ENCODE measurements at places on chromosomes 11 and 22.
A peak's percentile ranks its signal among the peaks of the same experiment; 100 is the strongest.

DNA sequence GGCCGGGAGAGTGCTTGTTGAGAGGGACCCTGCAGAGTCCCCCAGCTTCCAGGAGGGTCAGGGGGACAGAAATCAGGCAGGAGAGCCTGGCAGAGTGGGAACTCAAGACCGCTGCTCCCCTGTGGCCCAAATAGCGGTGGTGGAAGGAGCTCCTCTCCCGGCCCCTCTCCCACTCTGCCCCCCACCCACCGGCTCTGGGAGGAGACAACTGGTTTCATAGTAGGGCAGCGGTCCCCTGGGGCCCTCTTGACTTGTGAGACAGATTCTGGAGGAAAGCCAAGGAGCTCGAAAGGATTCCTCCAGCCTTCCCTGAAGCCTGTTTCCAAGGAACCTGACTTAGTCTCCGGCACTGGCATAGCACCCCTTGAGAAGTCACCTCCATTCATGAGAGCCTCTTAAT is 10.1 kb downstream of the PKNOX2 start:
- DNase-seq = no peak

- DNase-seq = no peak
Observed at GRCh38 chr22:40116496-40117200, 61.1 kb upstream of the TNRC6B start.

GRCh38 chr11:19243613-19244012 is 2.9 kb upstream of the E2F8 start:
- DNase-seq = no peak

GRCh38 chr11:46367244-46367915 is 14.1 kb upstream of the MDK start:
- DNase-seq = peak; percentile 82

- DNase-seq = peak; percentile 57
Observed at GRCh38 chr11:66857927-66858185, 992 bp downstream of the LRFN4 start.

GRCh38 chr11:22340235-22340634 is 2.1 kb downstream of the SLC17A6 start:
- no peak for DNase-seq

GRCh38 chr11:99275521-99275920 is 254.8 kb downstream of the CNTN5 start:
- DNase-seq = no peak

- no peak for DNase-seq
Observed at GRCh38 chr11:24390762-24391161, 106.1 kb upstream of the LUZP2 start.

GRCh38 chr11:85913513-85913912 is 58.3 kb downstream of the CCDC83 start:
- no peak for DNase-seq

- DNase-seq = peak; percentile 57
Observed at GRCh38 chr11:2377511-2378443, 667 bp downstream of the CD81 start.

DNA sequence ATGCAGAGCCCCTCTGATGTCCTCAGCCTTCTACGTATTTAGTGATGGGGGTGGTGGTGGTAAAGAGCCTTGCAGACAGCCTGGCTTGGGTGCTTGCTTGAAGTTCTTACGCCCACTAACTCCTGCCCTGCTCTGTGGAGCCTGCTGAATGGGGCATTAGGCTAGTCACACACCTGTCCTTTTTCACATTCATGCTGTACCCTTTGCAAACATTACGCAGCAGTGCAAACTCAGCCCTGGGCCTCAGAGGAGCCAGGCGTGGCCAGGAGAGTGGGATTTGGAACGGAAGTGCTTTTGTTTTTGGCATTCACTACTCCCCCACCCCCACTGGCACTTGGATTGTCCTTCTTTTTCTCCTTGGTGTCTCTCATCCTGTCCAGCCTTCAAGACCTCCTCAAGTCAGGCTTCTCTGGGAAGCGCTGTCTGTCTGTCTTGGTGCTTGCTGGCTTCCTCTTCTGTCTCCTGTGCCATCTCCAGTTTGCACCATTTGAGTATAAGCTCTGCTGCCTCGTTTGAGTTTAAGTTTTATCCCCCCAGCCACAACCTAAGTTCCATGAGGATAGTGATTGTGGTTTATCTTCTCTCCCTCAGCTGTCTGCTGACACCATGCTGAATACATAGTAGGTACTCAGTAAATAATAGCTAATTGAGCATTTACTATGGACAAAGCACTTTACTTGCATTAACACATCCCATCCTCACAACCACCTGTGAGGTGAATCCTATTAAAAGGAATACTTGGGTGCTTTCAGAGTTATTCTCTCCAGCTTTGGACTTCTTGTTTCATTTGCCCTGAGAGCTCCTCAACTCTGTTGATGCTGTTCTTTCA is 26.7 kb downstream of the ZBTB16 start:
- no peak for DNase-seq

DNA sequence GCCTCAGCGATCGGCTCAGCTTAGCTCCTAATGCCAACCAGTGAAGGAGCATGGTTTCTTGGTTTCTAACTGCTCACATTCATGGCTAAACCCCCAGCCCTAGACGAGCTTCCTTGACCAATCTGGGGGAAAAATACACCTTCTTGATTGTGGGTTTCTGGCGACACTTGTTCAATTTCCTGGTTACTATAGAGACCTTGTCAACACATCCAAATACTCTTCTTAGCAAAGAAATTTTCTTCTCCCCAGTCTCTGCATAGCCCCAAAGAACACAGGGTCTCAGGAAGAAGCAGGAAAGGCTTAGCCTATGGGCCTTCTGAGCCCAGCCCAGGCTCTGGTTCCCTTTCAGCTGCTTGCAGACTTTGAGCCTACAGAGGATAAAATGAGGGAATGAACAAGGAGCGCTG is 88.5 kb upstream of the SYT13 start:
- no peak for DNase-seq

DNA sequence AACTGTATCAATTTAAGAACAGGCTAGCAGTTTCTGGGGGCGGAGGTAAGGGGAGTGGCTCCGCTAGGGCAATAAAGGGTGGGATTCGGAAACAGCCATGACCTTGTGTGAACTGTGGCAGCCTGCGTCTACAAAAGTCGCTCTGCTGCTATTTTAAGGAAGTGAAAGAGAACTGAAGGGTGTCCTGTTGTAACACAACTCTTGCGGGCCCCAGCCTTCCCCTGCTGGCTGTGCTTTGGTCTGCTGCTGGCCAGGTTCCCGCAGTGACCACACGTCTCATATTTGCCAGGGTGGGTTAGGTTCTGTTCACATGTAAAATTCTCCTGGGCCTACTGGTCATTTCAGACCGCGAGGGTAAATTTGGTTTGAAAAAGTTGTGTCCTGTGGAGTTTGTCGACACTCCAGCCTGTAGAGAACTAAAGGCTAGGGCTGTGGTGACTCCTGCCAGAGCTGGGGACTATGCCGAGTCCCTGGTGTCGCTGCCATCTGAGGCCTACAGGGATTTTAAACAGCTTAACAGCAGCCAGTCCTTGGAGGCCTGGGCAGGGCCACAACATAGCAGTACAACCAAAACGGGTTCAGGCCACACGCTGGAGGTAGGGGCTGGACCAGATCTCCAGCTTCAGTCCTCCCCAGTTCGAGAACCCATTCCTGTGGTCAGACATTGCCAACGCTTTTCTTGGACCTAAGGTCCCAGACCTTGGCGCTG is 1.1 kb upstream of the PPFIBP2 start:
- no peak for DNase-seq

- DNase-seq = no peak
Observed at GRCh38 chr11:96622026-96622634, 232.3 kb downstream of the JRKL start.

- DNase-seq = no peak
Observed at GRCh38 chr11:64382586-64382985, 23.6 kb downstream of the RPS6KA4 start.

- DNase-seq = no peak
Observed at GRCh38 chr11:27084518-27084917, 43.9 kb downstream of the BBOX1 start.

DNA sequence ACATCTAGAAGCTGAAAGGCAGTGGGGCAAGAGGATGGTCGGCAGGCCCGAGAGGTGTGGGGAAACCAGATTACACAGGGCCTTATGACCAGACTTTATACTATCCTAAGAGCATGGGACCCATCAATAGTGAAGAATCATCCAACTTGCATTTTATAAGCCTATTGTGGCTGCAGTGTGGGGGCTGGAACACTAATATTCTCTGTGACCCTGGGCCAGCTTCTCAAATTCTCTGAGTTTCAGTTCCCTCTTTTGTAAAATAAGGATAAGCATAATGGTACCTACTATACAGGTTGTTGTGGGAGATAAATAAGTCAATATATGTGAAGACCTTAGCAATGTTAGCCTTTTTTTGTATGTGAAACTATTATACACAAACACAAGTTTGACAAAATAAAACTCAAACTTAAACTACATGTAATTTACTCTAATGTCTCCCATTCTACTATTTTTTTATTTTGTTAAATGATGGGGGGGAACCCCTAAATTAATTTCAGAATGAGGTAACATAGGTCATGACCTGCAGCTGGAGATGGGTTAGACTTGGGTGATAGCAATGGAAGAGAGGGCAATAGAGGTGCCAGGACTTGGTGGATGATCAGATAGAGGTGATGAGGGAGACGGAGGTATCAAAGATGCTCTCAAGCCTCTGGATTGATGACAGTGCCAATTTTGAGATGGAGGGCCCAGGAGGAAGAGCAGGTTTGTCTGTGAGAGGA is 30.1 kb downstream of the SMCO4 start:
- DNase-seq = no peak

- peak; percentile 20 for DNase-seq
Observed at GRCh38 chr11:69005183-69005630, 7.8 kb downstream of the MRGPRF start.

DNA sequence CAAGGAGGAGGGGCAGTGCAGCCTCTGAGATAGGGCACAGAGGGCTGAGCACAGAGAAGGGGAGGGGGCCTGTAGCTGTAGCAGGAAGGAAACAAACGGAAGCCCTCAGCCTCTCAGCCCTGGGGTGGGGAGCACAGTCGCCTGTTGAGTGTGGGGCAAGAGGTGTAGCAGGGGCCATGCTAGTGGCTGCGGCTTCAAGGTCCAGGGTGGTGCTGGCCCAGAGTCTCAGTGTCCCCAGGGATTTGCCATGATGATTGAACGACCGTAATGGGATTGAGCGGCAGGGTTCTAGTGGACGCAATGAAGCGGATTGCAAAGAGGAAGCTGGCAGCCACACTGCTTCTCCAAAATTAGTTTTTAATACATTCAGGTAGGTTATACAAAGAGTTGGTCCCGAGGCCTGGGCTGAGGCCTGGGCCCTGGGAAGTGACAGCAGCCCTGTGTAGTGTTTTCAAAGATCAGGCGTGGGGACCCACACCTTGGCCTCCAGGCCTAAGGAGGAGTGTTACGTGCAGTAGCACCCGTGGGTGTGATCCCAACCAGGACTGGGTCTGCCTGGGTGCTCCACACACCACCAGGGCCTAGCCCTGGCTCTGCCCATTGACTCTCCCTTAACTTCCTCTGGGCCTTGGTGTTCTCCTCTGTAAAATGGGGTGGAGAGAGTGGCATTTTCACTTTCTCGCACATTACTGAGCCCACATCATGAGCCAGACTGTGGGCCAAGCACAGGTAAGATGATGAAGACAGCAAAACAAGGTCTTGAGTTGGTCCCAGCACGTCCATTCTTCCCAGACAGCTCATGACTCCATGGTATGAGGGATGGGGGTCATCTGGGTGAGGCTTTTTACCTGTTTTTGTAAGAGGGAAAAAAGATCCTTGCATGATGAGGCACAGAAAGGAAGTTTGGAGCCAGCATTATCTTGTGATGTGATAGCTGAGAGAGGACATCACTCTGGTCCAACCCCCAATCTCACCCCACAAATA is 13.1 kb downstream of the LRRC32 start:
- peak; percentile 5 for DNase-seq

- DNase-seq = no peak
Observed at GRCh38 chr11:44943118-44943517, 7.6 kb downstream of the TP53I11 start.

- peak; percentile 91 for DNase-seq
Observed at GRCh38 chr11:76807206-76807875, 24.2 kb downstream of the TSKU start.

DNA sequence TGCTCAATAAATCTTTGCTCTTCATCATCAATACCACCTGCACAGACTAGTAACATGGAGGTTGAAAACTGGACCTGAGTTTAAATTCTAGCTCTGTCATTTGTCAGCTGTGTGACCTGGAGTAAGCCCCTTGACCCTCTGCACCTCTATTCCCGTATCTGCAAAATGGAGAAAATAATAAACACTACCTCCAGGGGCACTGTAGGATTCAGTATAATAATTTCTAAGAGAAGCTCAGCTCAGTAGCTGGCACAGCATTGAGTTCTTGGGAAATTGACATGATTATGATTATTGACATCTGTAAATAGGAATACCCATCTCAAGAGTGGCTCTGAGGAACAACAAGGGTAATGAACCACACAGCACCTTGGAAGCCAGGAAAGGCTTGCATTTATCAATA is 78.4 kb downstream of the MN1 start:
- DNase-seq = no peak

DNA sequence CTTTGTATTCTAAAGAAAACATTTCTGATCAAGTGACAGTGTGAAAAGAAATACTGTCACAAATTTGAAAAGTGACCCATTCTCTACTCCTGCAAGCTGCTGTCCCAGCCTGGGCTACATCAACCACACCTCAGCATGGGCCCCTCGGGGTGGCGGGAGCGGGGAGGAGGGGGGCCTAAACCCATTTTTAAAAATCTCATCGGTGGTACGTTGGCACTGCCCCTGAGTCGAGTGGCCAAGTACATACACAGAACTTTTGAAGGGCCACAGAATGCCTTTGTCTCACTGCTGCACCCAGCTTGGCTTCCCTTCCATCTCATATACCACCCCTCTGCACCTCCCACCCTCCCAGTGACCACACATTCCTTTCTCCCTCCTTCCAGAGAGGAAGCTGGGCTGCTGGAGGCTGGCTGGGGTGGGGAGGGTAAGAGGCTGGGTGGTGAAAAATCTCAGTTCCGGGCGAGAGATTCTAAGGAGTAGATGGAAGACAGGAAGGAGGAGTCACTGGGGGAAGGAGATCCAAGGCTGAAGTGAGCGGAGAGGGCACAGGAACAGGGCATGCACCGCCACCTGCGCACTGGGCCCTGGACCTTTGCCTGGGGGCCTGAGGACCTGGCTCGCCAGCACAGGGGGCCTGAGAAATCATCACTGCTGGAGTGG is 21.1 kb downstream of the FXYD6 start:
- peak; percentile 26 for DNase-seq

- no peak for DNase-seq
Observed at GRCh38 chr11:43837879-43838278, 42.8 kb upstream of the ALKBH3 start.

GRCh38 chr22:39431821-39432251 is 25.0 kb upstream of the MGAT3 start:
- no peak for DNase-seq

- no peak for DNase-seq
Observed at GRCh38 chr11:104968355-104968855, at the start of gene CASP4. TSS of gene CASP4 (minus strand) at chr11:104968574. CDS start at chr11:104968525, 49 bp downstream.

- no peak for DNase-seq
Observed at GRCh38 chr11:91174734-91175133, 951.9 kb upstream of the CHORDC1 start.

Measured in H9 (cell line).